H1 (cell line): ENCODE measurements at places on chromosomes 1 and 21. TPM values are rescaled to one million over a fixed set of nuclear protein-coding genes. Genes with fewer than 3 reads are reported as not detected.

The TEX38 gene
- total RNA-seq: not detected in 2 replicates

The OVAAL gene
- not detected in 2 replicates for total RNA-seq

The C1orf226 gene
- 18.8 and 19.5 TPM in 2 replicates for total RNA-seq

The COL8A2 gene
- total RNA-seq: 2.4 and 2.8 TPM in 2 replicates

The PGLYRP3 gene
- total RNA-seq: not detected in 2 replicates

The TMEM50A gene
- total RNA-seq: 92.3 and 98.6 TPM in 2 replicates

The BRDT gene
- total RNA-seq: not detected in 2 replicates

The SIM2 gene
- 0.26 and 0.34 TPM in 2 replicates for total RNA-seq

The LAD1 gene
- total RNA-seq: 30.5 and 32.8 TPM in 2 replicates

The CELSR2 gene
- total RNA-seq: 27.7 and 28.0 TPM in 2 replicates

The C1orf116 gene
- total RNA-seq: 3.8 and 3.9 TPM in 2 replicates

The SYTL1 gene
- total RNA-seq: 6.4 and 8.8 TPM in 2 replicates

The NCF2 gene
- total RNA-seq: not detected in 2 replicates

The HTR6 gene
- 0.69 and 0.76 TPM in 2 replicates for total RNA-seq

The OR2AK2 gene
- total RNA-seq: not detected in 2 replicates

The ERICH3 gene
- total RNA-seq: not detected in 2 replicates

The PEX14 gene
- total RNA-seq: 19.8 and 25.5 TPM in 2 replicates
